ENCODE measurements at places on chromosomes 11 and 22.
A peak's percentile ranks its signal among the peaks of the same experiment; 100 is the strongest.

- peak; percentile 45 for DNase-seq
These were observed 33.8 kb downstream of the SYT13 start for GRCh38 chr11:45252134-45252856.

DNA sequence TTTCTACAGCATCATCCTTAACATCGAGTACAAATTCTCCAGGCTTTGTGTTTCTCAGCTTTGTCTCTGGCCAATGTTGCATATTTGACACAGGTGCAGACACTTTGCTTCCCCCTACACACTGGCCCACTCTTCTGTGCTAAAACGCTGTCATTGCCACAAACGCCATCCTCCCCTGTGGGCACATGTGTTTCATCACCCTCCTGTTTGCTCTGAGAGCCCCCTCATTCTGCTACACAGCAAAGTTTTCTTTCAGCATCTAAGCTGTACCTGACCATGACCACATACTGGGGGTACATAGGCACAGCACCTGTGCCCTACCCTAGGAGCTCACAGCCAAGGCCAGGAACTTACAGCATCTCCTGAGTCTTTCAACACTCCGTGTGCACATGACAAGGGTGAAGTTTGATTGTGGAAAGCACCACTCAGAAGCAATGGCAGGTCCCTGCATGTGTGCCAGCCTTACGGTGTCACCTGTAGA, 7.9 kb upstream of the IGLL5 start:
- no peak for DNase-seq

DNA sequence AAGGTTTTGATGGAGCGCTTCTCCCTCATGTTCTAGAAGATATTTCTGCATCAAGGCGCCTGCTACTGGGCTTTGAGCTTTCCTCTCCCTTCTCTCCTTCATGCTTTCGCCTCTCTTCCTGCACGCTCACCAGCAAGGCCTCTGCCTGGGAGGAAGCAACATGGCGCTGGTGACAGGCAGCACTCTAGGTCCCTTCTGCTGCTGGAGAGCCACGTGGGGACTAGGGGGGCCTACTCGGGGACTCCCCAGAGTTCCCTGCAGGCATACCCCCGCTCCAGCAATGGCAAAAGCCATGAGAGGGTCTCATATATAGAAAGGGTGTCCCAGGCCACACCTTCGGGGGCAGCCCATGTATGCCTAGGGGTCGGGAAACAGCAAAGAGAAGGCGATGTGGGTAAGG, 49.7 kb downstream of the GRIK4 start:
- no peak for DNase-seq

DNA sequence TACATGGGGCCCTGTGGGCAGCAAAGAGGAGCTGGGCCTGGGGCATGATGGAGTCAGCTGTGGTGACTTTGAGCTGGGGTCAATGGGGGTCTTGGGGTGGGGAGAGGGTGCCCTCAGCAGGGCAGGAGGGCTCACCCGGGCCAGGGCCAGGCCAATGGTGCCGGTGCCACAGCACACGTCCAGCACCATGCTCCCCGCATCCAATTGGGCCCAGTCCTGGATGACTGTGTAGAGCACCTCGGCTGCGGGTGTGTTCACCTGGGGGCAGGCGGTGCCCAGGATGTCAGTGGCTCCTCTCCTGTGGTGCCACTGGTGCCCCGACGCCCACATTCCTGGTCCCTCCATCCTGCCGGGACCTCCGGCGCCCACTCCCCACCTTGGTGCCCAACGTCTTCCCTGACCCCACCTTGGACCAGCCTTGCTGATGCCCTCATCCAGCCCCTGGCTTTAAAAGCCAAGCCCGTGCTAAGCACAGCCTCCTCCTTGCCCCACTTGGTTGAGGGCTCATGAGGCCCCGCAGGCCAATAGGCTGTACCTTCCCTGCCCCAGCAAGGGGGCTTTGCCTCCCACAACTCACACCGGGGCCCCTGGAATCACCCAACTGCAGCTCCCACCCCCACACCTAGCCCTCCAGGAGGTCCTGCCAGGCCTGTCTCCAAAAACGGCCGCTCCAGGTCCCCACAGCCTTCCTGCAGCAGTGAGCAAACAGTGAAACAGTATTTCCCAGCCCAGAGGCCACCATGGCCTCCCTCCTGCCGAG, 2.2 kb upstream of the RANBP1 start:
- DNase-seq: no peak

DNA sequence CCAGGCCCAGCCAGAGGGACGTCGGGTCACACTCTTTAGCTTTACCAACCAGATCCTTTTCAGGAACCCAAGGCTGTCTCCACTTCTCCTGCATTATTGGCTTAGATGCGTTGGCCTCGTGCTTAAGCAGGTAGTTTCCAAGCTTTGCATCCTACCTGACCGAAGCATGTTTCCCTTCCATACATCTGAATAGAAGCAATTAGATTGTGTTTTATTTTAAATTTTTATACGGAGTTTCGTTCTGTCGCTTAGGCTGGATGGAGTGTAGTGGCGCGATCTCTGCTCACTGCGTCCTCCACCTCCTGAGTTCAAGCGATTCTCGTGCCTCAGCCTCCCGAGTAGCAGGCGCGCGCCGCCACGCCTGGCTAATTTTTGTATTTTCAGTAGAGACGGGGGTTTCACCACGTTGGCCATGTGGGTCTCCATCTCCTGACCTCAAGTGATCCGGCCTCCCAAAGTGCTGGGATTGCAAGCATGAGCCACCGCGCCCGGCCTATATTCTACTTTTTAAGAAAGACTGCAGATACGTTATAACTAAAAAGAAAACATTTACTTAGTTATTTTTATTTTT, 677 bp downstream of the DYNC2H1 start:
- no peak for DNase-seq

GRCh38 chr11:103652013-103652412, 384.4 kb upstream of the DDI1 start:
- peak; percentile 5 for DNase-seq

GRCh38 chr11:117923275-117923674, 5.9 kb downstream of the TMPRSS13 start:
- no peak for DNase-seq

- DNase-seq: no peak
These were observed 30.0 kb upstream of the FAR1 start for GRCh38 chr11:13638422-13638821.

DNA sequence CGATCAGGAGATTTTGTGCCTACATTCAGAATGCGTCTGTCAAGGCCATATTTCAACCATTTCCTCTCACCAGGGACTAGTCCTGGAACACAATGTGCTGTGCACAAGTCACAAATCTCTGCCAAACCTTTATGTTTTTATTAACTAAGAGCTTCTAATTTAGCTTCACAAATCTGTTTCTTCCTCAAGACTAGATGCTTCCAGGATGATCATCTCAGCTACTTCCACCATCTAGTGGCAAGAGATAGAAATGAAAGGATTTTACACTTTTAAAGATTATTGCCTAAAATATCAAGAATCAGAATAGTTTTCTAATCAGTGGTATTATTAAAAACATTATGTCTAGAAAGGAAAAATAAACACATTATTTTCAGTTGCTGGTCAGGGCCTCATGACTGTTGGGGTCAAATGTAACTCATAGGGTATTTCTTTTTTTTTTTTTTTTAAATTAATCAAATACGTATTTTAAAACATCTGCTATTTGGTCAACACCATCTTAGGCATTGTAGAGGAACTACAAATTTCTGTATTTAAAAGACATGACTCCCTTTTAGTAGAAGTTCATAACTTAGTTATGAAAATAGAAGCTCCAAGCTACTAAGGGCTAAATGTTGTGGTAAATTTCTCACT, 1102.6 kb downstream of the DLG2 start:
- DNase-seq: peak; percentile 9

- DNase-seq: no peak
These were observed at the start of gene MYO7A for GRCh38 chr11:77127920-77128691. Gene MYO7A (plus strand): TSS chr11:77128246. CDS start chr11:77130635, 2,389 bp downstream.

DNA sequence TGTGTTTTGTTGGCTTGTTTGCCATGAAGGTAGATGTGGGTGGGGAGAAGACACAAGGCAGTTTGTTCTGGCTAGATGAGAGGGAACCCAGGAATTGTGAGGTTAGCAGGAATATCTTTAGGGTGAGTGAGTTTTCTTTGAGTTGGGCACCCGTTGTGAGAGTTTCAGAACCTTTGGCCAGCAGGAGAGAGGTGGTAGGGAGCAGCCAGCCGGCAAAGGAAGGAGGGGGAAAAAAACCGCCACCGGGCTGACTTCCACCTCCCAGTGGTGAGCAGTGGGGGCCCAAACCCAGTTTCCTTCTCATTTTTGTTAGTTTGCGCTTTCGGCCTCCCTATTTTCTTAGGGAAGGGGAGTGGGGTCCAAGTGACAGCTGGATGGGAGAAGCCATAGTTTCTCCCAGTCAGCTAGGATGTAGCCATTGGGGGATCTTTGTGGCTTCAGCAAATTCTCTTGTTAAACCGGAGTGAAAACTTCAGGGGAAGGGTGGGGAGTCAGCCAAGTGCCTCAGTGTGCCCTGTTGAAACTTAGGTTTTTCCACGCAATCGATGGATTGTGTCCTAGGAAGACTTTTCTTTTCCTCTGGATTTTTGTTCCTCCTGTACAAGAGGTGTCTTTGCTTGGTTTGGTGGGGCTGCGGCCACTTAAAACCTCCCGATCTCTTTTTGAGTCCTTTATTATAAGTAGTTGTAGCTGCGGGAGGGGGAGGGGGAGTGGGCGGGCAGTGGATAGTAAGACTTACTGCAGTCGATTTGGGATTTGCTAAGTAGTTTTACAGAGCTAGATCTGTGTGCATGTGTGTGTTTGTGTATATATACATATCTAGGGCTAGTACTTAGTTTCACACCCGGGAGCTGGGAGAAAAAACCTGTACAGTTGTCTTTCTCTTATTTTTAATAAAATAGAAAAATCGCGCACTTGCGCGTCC, 1.1 kb upstream of the GCAT start:
- no peak for DNase-seq

DNA sequence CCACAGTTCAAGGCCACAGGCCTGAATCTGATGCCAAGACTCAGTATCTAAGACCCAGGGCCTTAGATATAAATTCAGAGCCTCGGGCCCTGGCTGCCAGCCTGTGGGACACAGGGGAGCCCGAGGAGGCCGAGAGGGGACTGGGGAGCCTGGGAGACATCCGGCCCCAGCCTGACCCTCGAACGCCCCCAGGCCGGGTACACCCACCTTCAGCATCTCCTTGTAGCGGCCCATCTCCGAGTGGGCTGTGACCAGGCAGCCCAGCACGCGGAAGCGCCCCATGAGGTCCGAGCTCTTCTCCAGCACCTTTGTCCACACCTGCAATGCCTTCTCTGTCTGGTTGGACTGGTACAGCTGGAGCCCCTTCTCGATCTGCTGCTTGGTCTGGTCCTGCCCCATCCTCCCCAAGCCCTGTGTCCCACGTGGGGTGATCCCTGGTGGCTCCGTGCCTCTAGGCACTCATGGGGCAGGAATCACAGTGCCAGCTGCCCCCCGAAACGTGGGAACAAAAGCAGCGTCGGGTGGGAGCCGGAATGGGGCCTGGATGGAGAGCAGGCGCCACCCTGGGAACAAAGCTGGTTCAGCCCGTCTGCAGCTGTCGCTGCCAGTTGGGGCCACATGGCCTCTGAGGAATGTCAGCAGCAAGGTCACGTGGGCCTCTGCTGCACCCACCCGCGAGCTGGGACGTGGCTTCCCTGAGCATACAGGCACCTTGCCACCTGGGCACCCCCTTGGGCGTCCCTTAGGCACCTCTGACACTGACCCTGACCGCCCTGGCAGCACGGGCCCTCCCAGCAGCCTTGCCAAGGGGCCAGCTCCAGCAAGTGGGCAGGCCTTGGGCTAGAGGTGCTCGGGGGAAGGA, at the start of gene RAPSN:
RAPSN (minus strand) TSS at position 571 of the 862 bp plus-strand sequence; CDS start at position 399, 172 bp downstream.
- DNase-seq: no peak

GRCh38 chr22:33512908-33513307, 407.4 kb downstream of the LARGE1 start:
- DNase-seq: no peak

DNA sequence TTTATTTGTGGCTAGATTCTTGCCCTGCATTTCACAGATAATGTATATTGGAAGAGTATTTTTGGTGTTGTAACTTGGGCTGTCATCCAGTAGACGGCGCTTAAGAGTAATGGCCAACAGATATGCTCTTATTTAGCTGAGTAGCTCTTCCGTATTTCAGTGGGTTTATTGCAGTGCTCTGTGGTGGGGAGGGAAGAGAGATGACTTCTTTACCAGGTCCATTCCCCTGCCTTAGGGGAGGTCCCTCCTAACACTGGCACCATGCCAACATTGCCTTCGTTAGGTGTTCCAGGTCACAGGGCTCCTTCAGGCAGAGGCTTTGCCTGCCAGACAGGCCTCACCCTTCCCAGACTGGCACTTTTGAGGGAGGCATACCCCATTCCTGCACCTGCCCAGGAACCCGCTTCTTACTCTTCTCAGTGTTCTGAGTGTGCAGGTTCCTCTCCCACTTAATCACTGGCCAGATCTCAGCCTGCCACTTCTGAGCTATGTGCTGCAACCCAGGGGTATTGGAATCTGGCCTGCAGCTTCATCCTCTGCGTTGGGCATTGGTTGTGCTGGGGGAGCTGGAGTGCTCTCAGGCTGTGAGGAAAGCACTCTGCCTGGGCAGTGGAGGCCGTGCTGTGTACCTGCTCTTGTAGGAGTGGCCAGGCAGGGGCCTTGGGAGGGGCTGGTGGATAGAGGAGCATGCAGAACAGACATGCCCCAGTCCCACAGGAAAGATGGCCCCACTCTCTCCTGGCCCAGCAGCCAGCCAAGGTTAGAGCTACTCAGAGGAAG, 29.4 kb upstream of the SLN start:
- no peak for DNase-seq

DNA sequence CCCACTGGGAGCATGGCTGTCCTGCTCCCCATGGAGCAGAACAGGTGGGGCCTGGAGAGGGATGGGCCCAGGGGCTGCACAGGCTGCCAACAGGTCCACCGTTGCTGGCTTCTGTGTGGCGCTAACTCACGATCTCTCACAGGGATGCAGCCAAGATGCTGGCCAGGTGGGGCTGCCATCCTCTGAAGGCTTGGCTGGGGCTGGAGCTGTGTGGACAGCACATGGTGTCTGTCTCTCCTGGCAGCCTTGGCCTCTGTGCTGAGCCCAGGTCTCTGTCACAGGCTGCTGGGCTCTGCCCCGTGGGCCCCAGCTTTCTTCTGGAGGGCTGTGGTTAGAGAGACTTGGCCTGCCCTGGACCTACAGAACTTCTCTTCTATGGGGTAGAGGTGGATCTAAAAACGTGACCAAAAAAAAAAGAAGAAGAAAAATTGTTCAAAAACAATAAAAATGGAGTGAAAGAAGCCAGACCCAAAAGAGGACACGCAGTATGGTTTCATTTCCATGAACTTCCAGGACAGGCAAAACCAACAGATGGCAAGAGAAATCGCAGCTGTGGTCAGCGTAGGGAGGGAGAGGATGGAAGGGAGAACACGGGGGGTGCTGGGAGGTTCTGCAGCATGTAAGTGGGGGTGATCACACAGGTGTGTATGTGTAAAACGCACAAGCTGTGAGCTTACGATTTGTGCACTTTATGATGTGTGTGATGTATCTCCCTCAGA, 12.2 kb downstream of the PARVG start:
- no peak for DNase-seq

GRCh38 chr11:85948884-85949283, 93.7 kb downstream of the CCDC83 start:
- peak; percentile 22 for DNase-seq
